ENCODE measurements at places on chromosomes 6 and 20. TPM values are rescaled to one million over a fixed set of nuclear protein-coding genes. Genes with fewer than 3 reads are reported as not detected.

DNA sequence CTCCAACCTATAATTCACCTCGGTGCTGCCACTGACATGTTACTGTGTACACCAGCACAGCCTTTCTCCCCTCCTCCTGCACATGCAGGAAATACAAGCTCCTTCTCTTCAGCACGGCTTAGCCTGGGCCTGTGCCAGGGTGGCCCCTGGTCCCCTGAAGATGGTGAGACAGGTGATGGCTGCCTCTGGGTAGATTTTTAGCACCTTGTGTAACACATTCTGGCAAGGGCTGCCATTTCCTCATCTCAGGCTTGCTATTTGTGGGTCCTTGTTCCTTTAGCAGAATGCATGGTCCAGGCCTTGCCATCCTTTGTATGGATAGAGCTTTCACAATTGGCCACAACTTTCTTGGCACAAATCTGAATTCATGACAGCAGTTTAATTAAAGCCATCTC is 151.3 kb downstream of the CDC5L start:
- H3K27ac ChIP-seq, result no peak overlapping the region
- no peaks in the 10 kb centered on the region for H3K4me1 ChIP-seq
- no peak overlapping the region for H3K4me3 ChIP-seq
- H3K27me3 ChIP-seq, result no peaks in the 10 kb centered on the region

DNA sequence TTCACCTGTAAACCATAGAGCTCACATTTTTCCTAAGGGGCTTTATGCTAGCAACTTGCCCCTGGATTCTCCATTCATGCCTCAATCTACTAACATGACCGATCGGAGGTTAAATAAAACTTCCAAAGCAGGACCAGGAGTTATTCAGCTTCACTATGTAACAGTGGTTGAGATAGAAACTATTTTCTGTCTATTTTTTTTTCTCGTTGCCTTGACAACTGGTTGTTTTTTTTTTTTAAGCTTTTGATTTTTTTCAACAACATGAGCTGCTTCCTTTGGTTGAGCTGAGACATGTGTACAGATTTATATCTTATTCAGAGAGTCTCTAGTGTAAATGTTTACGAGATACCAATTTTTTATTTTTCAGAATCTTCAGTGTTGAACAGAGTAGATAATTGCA is 85.7 kb downstream of the SHLD1 start:
- H3K27ac ChIP-seq, result no peak overlapping the region
- no peak overlapping the region for H3K4me3 ChIP-seq
- peaks cover 13% of the 10 kb centered on the region for H3K4me1 ChIP-seq
- no peaks in the 10 kb centered on the region for H3K36me3 ChIP-seq

DNA sequence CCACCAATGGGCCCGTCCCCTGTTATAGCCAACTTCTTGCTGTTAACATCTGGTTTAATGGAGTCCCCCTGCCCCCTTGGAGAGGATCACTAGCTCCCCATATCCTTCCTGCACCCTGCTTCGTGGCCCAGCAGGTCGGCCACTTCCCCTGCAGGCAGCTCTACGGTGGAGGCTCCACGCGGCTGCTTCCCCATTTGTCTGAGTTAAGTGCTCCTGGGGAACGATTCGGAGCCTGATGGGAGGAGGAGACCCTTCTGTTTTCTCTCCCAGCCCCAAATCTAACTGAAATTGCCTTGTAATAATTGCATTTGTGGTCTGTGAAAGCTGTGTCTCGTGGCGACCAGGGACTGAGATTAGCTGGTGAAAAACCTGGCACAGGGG is 74.6 kb downstream of the SULF2 start:
- H3K4me1 ChIP-seq, result peaks cover 30% of the 10 kb centered on the region
- H3K27me3 ChIP-seq, result no peaks in the 10 kb centered on the region
- no peaks in the 10 kb centered on the region for H3K36me3 ChIP-seq
- H3K4me3 ChIP-seq, result no peak overlapping the region
- no peak for DNase-seq

RAB44 gene
- total RNA-seq, result 0.49 TPM

GJE1 gene
- total RNA-seq, result not detected

DNA sequence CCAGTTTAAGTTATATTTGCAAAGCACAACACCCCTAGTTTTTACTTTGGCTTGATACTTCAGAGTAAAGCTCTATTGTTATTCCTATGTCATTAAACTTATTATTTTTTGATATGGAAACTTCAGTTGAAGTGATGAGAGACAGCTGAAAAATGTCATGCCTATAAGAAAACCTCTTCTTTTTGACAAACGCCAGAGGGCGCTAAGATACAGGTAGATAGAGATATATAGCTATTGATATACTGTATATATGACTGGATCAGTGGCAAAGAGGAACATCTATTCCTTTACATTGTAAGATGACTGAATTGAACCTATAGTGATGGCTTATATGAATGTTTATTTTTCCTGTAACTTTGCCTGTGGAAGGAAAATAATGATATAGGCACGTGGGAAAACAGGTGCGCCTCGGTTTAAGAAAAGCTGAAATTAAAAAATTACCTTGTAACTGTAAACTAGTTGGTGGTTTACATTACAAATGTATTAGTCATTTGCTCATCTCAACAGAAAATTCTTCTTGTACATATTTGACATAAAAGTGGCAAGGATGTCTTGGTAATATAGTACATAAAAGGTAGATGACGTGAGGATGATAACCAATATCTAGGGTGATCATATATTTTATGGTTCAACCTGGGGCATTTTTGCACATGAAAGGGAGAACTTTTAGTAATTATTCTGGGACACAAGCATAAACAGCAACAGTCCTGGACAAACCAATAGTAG is 74.1 kb downstream of the LAMA4 start:
- no peaks in the 10 kb centered on the region for H3K36me3 ChIP-seq
- no peaks in the 10 kb centered on the region for H3K27me3 ChIP-seq
- DNase-seq, result no peak
- no peak overlapping the region for H3K4me3 ChIP-seq
- no peaks in the 10 kb centered on the region for H3K4me1 ChIP-seq
- H3K27ac ChIP-seq, result no peak overlapping the region

- no peaks in the 10 kb centered on the region for H3K36me3 ChIP-seq
- no peak overlapping the region for H3K27ac ChIP-seq
- no peak overlapping the region for H3K4me3 ChIP-seq
Observed at GRCh38 chr20:2301164-2301622, 5.4 kb downstream of the TGM3 start.

Data from vagina (tissue), 2 donors.